ENCODE measurements at places on chromosomes 16 and 17. TPM values are rescaled to one million over a fixed set of nuclear protein-coding genes. Genes with fewer than 3 reads are reported as not detected.

ZNF287 gene
- total RNA-seq, result 4.4 TPM

KRTAP4-3 gene
- total RNA-seq, result not detected

OR4D1 gene
- not detected for total RNA-seq

MYH2 gene
- not detected for total RNA-seq

TPSG1 gene
- total RNA-seq, result not detected

TBC1D3E gene
- not detected for total RNA-seq

C1QBP gene
- 46.5 TPM for total RNA-seq

SYT17 gene
- 9.2 TPM for total RNA-seq

FGF11 gene
- total RNA-seq, result not detected

OR1A1 gene
- total RNA-seq, result not detected

BCL6B gene
- 8.9 TPM for total RNA-seq

CACNG3 gene
- not detected for total RNA-seq

INCA1 gene
- not detected for total RNA-seq

RGS11 gene
- 15.6 TPM for total RNA-seq

DOC2A gene
- total RNA-seq, result 0.78 TPM

APOBR gene
- 1.0 TPM for total RNA-seq

SLC16A3 gene
- 5.4 TPM for total RNA-seq

MT1G gene
- total RNA-seq, result 95.2 TPM

TP53TG3F gene
- not detected for total RNA-seq

CHRNE gene
- 0.33 TPM for total RNA-seq

CNGB1 gene
- total RNA-seq, result not detected

TEX19 gene
- total RNA-seq, result not detected

HBA2 gene
- 23.4 TPM for total RNA-seq

ZG16B gene
- total RNA-seq, result not detected

RHBDF1 gene
- total RNA-seq, result 27.7 TPM

CDYL2 gene
- 7.8 TPM for total RNA-seq

CMTM1 gene
- not detected for total RNA-seq

HOXB6 gene
- 2.6 TPM for total RNA-seq
